Right cardiac atrium (tissue), 5 donors: ENCODE measurements at places on chromosomes 6 and 20. TPM values are rescaled to one million over a fixed set of nuclear protein-coding genes. Genes with fewer than 3 reads are reported as not detected.

DNA sequence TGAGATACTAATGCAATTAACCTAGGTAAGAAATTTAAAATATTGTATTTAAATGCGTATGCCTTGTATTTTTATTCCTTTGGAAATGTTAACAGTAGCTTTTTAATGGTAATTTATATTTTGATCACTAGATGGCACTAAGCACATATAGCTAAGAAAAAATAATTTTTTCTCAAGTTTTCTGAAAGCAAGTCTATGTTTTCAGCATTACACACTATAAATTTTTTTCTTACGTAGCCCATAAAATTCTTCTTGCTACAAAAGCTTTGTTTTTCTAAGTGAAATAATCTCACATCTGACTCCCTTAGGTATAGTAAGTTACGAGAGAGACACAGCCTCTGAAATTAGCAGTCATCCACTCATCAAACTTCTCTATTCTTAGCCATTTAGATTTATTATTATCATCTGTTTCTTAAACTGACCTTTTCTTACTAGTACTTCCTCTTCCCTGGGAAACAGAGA is 35.7 kb downstream of the TSPYL4 start:
- no peak for DNase-seq

GRCh38 chr6:158680481-158680880 is 30.6 kb downstream of the SYTL3 start:
- no peak for DNase-seq

GRCh38 chr6:167973148-167973885 is 24.2 kb upstream of the KIF25 start:
- no peak for DNase-seq

GRCh38 chr6:81608776-81609175 is 143.7 kb downstream of the TENT5A start:
- no peak for DNase-seq

GRCh38 chr6:43627008-43627825 is 1.8 kb downstream of the GTPBP2 start:
- DNase-seq = peak; percentile 83

GRCh38 chr6:121897337-121897760 is 461.9 kb downstream of the GJA1 start:
- DNase-seq = no peak

DNA sequence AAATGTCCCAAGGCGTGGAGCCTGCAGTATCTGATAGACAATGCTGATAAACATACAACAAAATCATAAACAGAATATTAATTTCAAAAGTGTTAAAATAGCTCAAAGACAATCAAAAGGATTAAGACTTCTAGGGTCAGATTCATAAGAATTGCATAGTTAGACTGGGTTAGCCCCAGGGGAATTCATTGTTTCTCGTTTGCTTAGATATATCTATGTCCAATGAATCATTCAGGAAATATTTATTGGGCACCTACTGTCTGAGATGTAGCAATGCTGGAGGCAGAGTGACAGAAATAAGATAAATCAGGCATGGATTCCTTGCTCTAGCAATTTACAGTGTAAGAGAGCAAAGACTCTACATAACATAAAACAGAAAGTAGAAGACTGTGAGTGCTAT is 124.4 kb upstream of the PRL start:
- DNase-seq = no peak

- DNase-seq = no peak
These were observed 3.2 kb upstream of the SIRPB2 start for GRCh38 chr20:1494436-1494835.

DNA sequence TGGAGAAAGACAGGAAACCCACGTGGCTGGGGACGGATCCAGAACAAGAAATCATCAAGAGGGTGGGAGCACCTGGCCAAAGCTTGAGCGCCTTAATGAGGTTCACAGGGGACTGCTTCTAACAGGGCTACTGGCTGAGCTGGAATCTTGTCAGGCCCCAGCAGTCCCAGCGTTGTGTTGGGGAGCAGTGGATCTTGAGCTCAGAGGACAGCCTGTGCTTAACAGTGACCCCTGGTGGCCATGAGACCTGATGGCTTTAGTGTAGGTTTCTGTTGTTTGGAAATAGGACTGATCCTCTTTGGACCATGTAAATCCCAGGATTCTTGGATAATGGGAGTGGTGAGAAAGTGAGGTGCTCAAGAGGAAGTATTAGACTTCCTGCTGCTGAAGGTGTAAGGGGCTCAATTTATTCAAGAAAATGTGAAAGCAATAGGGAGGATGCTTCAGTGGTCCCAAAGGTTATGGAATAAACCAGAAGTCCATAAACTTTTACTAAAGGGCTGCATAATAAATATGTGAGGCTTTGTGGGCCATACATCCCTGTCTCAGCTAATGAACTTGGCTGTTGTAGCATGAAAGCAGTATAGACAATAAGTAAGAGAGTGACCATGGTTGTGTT is 216.2 kb downstream of the NFATC2 start:
- no peak for DNase-seq

- DNase-seq = no peak
These were observed 105.7 kb downstream of the IRF4 start for GRCh38 chr6:497258-497657.

DNA sequence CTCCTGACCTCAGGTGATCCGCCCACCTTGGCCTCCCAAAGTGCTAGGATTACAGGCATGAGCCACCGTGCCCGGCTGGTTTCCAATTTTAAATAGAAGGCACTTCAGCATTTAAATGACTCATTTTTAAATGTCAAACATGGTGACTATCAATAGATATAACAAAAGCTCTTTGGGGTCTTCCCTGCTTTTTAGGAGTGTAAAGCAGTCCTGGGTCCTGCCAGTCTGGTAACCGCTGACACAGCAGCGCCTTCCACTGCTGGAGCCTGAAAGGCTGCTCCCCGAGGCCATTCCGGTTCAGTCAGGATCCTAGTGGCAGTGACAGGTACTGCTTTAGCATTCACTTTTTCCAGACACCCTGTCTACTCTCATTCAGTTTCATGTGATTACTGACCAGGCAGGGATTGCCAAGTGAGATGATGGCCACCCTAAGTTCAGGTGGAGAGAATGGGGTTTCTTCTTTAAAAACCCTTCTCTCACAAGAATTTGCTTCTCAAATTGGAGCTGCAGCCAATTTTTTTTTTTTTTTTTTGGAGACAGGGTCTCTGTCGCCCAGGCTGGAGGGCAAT is 5.1 kb downstream of the DIDO1 start:
- peak; percentile 44 for DNase-seq

DNA sequence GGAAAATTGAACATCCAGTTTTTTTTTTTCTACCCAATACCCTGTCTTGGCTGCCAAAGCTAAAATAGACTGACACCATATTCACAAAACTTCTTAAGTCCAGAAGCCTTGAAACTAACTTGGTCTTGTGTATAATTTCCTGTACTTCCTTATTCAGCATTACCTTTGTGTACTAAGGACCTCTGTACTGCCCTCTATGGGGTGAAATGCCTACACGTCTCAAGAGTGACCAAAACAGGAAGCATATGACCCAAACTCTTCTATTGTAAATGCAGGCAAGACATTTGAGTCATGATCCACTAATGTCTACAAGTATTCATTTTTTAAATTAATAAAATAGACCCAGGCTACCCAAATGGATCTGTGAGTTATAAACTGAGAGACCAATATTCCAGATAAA is 50.4 kb downstream of the HMGCLL1 start:
- DNase-seq = no peak

DNA sequence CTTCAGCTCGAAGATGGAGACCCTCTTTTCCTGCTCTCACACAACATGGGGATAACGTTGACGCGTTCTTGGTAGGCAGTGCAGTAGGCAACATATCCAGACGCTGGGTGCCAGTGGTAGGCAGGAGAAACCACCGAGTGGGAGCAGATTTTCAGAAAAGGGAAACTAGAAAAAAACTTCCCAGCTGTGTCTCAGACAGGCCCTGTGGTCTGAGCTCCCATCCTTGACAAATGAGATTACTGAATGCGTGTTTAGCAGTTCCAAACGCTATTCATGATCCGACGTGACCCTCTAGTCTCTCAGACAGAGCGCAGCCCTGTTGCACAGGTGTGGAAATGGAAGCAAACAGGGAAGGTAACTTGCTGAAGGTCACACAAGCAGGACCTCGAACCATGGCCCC is 83.9 kb upstream of the DUSP22 start:
- DNase-seq = no peak

- DNase-seq = no peak
These were observed 56.5 kb downstream of the OR2J2 start for GRCh38 chr6:29227235-29227634.

DNA sequence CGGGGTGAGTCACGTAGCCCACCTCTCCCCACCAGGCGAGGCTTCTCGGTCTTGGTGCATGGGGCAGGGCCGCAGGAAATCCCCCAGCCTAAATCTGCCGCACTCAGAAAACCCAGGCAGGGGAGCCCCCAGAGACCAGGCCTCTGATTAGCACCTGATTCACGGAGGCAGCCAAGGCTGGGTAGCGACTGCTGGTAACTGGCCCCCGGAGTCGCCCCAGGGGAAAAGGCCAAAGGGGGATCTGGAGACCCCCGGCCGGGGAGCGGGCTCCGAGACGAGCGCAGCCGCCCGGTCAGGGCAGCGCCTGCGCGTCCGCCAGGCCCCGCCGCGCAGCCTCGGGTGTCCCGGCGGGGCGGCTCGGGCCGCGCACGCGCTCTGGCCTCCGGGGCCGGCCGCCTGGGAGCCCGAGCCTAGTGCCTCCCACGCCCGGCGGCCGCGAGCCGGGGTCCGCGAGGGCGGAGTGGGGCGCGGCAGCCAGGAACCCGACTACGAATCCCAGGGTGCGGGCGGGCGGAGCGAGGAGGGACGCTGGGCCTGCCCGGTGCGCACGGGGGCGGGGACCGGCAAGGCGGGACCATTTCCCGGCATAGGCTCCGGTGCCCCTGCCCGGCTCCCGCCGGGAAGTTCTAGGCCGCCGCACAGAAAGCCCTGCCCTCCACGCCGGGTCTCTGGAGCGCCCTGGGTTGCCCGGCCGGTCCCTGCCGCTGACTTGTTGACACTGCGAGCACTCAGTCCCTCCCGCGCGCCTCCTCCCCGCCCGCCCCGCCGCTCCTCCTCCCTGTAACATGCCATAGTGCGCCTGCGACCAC is at the start of gene DUSP22:
DUSP22 (plus strand) TSS at position 791 of the 809 bp plus-strand sequence. CDS start 53 bp downstream, outside the sequence.
- peak; percentile 97 for DNase-seq

- DNase-seq = no peak
These were observed 77.6 kb downstream of the MLIP start for GRCh38 chr6:54188846-54189245.

DNA sequence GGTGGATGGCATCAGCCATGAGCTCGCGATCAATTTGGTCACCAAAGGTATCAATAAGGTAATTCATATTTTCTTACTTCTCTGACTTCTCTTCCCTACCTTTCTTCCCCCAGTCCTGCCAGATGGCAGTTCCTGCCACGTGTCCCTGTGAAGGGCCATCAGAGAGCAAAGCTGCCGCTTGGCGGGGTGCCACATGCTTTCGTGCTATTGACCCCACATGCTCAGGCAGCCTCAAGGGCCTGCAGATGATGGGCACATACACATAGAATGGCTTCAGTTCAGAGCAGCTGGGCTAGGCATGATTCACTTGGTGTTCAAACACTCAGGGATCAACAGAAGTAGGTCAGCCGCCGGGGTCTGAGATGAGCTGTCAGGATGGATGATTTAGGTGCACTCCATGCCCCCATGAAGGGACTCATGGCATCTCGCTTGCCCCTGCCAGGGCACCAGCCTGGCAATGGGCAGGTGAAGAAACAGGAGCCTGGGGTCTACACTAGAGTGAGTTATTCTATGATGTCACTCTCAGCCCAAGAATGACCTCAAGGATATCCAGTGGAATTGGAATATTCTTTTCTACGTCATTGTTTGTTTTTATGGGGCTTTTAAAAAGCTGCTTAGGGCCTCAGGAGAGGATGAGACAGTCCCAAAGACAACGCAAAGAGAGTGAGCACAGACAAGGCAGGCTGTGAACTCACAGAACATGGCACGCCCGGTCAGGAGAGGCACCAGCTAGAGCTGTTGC is 25.5 kb downstream of the BANF2 start:
- DNase-seq = no peak

The DOK5 gene
- 17.2 TPM for total RNA-seq

The TEAD3 gene
- 50.1 TPM for total RNA-seq

The HMGCLL1 gene
- 1.6 TPM for total RNA-seq

The ULBP3 gene
- 1.1 TPM for total RNA-seq

The TRIM10 gene
- total RNA-seq = not detected

The AVP gene
- total RNA-seq = not detected

The IL17A gene
- total RNA-seq = not detected

The FHL5 gene
- total RNA-seq = 0.46 TPM

The CLIC5 gene
- 115 TPM for total RNA-seq

The EYA4 gene
- total RNA-seq = 17.7 TPM
